Mesenteric fat pad (tissue), 1 donor: ENCODE measurements at places on chromosomes 1 and 21. TPM values are rescaled to one million over a fixed set of nuclear protein-coding genes. Genes with fewer than 3 reads are reported as not detected.

DNA sequence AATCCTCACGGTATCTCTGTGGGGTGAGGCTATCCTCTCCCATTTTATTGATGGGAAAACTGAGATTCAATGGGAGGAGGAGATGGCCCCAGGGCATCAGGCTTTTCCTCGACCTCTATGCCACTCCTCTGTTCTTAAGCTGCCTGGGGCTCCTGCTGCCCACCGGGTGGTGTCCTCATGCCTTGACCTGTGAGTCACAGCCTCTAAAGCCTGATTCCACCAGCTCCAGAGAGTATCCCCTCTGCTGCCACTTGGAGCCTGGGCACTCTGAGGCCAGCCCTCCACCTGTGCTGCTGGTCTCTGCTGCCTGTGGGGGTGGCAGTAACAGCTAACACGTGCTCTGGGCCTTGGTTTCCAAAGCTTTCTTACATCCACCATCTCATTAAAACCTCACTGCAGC, 241.2 kb downstream of the TRABD2B start:
- DNase-seq: no peak

The LCE3E gene
- total RNA-seq: not detected

GRCh38 chr1:186202271-186202764, 172.7 kb downstream of the TPR start:
- DNase-seq: no peak

DNA sequence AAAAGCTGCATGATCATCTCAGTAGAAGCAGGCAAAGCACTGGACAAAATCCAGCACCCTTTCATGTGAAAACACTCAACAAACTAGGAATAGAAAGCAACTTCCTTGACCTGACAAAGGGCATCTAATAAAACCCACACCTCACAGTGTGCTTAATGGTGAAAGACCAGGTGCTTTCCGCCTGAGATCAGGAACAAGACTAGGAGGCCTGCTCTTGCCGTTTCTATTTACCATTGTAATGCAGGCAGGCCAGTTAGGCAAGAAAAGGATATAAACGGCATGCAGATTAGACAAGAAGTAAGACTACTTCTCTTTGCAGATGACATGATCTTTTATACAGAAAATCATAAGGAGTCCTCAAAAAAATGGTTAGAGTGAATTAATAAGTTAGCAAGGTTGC, 37.2 kb downstream of the SLC37A1 start:
- DNase-seq: no peak

The KPRP gene
- total RNA-seq: not detected

DNA sequence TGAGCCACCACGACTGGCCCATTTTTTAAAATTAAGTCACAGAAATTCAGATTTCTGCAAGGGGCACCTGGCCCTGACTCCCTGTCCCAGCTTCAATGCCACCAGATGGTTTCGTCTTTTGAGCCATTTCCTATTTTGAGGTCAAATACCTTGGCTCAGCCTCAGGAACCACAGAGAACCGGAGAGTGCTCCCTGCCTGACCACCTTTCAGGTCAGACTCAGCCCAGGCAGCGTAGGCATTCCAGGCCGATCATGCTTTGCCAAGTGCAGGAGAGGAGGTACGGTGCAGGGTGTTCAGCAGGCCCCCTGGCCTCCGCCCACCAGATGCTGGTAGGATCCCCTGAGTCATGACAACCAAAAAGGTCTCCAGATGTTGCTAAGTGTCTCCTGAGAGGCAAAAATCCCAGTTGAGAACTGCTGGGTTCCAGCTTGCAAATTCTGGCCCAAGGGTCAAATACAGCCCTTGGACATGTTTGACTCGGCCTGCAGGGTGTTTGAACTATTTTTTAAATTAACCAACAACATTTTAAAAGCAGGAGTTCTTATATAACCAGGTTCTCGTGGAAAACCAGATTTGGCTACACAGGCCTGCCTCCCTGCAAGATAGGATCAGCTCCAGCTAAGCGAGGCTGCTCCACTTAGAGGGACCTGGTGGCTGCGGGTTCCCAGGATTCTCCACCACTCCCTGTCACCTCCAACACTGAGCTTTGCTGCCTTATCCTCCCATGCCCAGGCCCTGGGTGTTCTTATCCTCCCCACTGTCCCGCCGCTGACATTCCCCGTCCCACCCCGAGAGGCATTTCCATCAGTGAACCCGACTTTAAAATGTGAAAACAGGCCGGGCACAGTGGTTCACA, 61.9 kb upstream of the TARDBP start:
- DNase-seq: no peak

- DNase-seq: no peak
Measured at GRCh38 chr1:85692730-85693314, 15.4 kb downstream of the ZNHIT6 start.

The ERO1B gene
- total RNA-seq: 7.1 TPM

The ACTA1 gene
- not detected for total RNA-seq

- DNase-seq: no peak
Measured at GRCh38 chr1:28865997-28866650, 48.2 kb upstream of the EPB41 start.

GRCh38 chr1:84884671-84885389, 8.2 kb downstream of the LPAR3 start:
- DNase-seq: no peak

DNA sequence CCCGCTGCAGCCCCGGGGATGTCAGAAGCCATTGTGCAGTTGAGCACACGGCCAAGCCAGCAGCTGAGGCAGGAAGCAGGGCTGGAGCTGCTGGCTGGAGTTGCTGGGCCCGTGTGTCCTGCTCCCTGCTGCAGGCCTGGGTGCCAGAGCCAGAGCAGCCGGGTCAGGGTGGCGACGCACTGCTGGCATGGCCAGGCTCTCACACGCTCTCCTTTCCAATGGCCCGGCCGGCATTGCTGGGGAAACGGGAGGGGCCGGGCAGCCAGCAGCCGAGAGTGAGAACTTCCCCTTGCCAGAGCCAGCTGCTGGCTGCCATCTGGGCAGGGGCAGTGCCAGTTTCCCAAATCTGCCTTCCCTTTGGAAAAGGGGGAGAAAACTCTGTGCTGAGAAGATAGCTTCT, 82.4 kb upstream of the PROX1 start:
- no peak for DNase-seq
